Brain (organoid and tissue), 16 donors: ENCODE measurements at places on chromosomes 12 and 14.

- no peak for DNase-seq
Measured at GRCh38 chr12:49015196-49015595, 3.4 kb downstream of the PRKAG1 start.

DNA sequence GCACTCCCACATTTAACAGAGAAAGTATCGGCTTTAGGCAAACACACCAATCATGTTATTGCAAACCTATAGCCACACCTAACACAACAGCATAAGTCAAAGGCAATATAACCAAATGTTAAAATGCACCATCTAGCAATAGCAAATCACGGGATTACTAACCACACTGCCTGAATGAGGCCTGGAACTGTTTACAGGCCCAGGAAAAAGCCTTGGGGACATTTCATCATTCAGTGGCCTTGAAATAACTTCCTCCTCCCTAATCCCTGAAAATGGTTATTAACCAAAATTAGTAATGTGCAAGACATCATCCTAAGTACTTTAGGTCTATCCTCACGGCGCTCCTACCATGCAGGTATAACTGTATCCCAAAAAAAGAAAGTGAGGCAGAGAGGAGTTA, 2.3 kb downstream of the GALC start:
- no peak for DNase-seq

DNA sequence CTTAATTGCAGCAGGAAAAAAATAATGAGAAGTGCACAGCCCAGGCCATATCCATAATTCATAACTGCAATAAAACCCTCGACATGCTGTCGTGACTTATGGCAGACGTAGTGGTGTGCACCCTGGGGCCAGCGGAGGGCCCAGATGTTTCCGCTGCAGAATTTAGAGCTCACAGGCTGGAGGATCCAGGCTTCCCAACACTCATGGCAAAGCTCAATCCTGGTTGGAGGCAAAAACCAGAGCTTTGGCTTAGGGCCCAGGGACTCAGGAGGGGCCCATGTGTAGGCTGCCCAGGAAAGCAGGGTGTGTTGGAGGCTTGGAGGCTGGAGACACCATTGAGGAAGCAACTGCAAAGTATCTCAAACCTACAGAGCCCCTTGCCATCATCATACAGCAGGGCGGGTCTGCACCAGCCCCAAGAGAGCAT, 68.7 kb downstream of the SERPINA3 start:
- no peak for DNase-seq

GRCh38 chr12:64083285-64084210, 138.5 kb downstream of the KICS2 start:
- DNase-seq: peak; percentile 80

DNA sequence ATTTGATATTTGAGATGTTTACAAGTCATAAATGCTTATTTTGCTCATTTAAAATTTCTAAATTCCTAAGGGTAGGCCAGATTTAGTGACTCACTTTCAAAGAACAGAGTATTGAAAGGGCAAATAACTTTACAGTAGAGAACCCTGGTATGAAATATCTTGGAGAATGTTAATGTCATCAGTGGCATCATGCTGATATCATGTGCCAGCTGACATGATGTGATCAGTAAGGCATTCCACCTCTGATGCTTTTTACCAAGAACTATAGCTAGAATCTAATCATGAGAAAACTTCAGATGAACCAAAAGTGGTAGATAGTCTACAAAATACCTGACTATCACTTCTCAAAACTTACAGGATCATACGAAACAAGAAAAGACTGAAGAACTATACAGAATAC, 2.9 kb upstream of the FLRT2 start:
- no peak for DNase-seq

DNA sequence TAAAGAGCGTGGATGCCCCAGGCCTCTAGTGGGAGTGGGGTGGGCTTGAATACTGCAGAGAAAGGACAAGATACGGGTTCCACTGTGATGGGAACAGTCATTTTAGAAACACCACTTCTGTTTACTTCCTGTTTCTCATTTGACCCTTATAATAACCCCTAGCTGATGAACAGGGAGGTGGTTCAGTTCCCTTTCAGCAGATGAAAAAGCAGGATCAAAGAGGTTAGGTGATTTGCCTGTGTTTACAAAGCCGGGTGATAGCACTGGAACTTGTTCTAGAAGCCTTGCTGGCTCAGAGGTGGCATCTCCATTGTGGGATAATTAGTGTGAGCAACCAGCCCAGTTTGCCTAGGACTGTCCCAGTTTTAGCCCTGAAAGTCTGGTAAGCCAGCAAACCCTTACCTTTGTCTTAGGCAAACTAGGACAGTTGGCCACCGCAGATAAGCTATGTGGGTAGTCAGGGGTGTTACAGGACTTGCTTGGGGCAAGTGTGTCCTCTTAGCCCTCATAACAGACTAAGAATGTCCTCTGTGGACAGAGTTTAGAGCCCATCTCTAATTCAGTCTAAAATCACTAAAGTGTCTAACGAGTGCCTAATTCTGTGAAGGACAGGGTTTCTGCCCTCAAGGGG, 7.5 kb upstream of the LRP1-AS start:
- DNase-seq: no peak
